Activated CD4-positive, alpha-beta T cell treated with anti-CD3 and anti-CD28 coated beads, Interleukin-2, Interleukin-6, amounts not matched to agents 100 ng/mL and 50 ng/mL, durations not matched to agents 16 hours and 8 hours (primary cell): ENCODE measurements at places on chromosomes 5 and 9.

- no peak for DNase-seq
These were observed 1.1 kb downstream of the PRUNE2 start for GRCh38 chr9:76904661-76905457.

DNA sequence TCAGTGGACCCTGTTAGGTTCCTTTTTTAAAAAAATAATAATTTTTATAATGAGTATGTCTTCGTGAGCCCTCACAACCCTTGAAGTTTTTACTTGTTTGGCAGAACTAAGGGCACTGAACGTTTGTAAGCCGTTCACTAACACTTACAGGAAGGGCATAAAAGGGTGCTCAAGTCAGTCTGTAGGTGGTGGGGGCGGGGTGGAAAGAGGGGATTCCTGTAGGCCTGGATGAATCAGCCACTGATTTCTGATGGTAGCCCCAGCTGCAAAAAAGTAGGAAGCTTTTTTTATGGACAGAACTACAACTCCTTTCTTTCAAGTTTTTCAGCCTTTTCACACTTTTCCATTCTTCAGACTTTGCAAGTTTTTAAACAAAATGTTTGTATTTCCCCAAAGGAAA, 35.8 kb downstream of the PIK3R1 start:
- peak; percentile 35 for DNase-seq

- DNase-seq, result peak; percentile 53
These were observed 33.5 kb downstream of the TLX3 start for GRCh38 chr5:171342362-171343111.

DNA sequence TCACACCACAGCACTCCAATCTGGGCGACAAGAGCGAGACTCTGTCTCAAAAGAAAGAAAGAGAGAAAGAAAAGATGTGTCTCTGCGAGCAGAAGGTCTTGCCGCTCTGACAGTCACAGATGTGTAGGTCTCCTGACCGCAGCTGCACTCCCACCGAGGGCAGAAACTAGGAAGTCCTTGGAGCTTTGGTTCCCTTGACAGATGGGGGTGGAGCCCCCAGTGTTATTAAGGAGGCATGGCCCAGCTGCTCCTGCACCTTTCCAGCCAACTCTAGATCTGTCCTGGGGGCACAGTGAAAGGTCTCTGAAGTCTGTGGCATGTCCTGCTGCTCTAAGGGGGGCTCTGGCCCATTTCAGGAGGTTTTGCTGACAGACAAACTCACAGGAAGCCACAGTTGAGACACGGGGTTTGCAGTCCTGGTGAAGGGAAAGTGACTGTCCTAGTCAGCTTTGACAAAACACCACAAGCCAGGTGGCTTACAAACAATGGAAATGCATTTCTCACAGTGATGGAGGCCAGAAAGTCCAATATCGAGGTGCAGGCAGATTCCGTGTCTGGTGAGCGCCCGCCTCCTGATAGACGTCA, 9.0 kb upstream of the DIPK1B start:
- DNase-seq, result no peak

- no peak for DNase-seq
These were observed 18.8 kb downstream of the BICD2 start for GRCh38 chr9:92745881-92746280.

DNA sequence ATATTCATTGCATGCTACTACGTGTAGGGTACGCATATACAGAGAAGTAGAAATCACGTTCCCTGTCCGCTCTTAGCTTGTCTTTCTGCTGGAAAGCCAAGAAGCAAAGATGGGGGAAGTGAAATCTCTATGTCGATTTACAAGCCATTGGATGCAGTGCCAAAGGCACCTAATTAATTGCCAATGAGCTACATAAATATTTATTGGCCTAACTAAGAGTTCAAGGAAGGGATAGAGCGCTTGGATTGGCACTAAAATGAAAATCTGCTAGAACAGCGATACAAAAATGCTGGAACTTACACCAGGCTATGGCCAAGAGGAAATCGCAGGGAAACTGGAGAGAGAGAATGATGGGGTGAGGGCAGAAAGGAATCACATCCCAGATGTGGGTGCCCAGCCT, 10.8 kb downstream of the SMIM23 start:
- no peak for DNase-seq

GRCh38 chr9:135994501-135995192, 33.5 kb upstream of the UBAC1 start:
- no peak for DNase-seq

DNA sequence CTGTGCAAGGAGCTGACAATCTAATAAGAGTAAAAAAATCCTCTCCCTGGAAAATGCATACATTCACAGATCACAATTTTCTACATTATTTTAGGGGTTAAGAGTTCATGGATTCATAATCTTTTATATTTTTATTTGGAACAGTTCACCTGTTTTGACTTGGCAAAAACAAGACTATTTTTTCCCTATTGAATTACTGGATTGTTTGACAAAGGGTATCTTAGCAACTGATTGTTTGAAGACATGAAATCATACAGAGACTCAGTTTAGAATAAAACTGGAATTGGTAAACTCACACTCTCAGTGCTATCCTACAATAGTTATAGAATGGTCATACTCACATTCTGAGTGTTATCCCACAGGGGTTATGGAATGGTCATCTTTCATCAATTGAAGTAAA, 358.2 kb upstream of the PTGER4 start:
- DNase-seq, result no peak
